NCI-H748 treated with DMSO at 0.1 percent for 48 hours (cell line): ENCODE measurements at places on chromosomes 13 and 19.

DNA sequence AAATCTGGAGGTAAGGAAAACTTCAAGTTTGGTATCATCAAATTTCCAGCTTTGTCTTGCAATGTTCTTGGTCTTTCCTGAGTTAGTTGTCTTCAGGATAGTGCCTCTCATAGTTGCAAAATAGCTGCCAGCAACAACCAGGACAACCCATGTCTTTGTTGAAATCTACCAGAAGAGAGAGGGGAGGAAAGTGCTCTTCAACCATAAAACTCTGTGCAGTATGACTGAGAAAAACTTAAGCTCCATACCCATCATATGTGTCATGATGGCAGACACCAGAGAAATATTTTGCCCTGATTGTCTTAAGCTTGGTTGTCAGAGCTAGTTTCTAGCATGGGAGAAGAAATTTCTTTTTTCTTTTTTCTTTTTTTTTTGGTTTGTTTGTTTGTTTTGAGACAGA lies 103.3 kb downstream of the SPRY2 start:
- DNase-seq: no peak

GRCh38 chr19:1884719-1885334 lies 469 bp downstream of the ABHD17A start:
- DNase-seq: no peak

GRCh38 chr19:56071151-56071550 lies 49.9 kb downstream of the ZNF787 start:
- DNase-seq: no peak

GRCh38 chr19:52959613-52960295 lies 2.9 kb downstream of the ZNF816 start:
- DNase-seq: no peak

DNA sequence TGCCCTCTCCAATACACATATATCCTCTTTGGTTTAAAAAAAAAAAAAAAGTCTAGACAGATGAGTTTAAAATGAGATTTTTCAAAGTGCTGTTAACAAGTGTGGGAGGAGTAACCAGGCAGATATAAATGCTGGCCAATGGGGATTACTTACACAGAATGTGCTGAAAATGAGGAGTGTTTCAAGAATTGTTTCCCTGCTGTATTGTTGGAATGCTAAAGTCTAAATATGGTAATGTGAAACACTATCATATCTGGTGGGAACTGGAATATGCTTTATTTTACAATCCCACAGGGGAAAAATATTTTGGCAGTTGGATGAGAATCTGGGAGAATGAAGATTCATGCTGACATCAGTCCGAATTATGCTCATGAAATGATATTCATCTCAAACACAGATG lies 250.7 kb downstream of the DCT start:
- no peak for DNase-seq

GRCh38 chr19:48443256-48443655 lies 2.5 kb upstream of the GRWD1 start:
- no peak for DNase-seq
